Right ventricle myocardium inferior (tissue), 1 donor: ENCODE measurements at places on chromosomes 1 and 21.

DNA sequence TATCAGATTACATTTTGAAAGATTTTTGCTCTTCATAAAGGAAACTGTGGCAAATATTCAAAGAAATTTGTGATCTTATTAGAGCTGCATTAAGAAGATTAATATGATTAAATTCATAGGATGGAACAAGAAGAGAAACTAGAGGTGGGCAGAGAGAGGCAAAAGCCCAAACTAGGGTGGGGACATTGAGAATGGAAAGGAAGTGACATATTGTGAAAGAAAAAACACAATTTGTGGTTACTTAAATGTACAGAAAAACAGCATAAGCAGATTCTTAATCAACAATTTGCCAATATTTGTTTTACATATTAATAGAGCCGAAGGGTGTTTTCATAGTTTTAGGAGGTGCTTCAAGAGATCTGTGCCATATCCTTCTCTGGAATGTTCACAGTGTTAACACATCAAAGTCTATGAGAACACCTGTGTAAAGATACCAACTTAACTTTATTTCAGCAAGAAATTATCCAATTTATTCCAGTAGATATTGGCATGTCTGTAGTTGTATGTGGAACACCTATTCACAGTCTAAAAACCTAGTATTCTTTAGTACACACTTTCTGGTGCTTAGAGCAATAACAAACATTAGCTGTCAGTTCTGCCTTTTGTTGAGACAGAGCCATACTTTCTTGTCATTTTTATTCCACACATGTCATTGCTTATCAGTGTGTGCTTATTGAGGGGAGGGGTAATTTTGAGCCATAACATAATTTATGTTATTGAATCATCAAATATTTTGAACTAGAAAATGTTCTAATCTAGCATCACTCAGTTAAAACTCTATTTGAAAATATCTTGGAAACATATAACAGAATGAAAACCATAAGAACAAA, 401.5 kb downstream of the PTPRC start:
- DNase-seq = no peak

GRCh38 chr21:25658427-25659035, 19.5 kb downstream of the JAM2 start:
- DNase-seq = no peak

GRCh38 chr1:17310068-17310640, 2.2 kb downstream of the PADI4 start:
- no peak for DNase-seq

GRCh38 chr1:38178216-38178615, 131.6 kb upstream of the POU3F1 start:
- no peak for DNase-seq

GRCh38 chr1:67916140-67916886, 83.0 kb upstream of the GNG12 start:
- DNase-seq = no peak

GRCh38 chr1:75310067-75310466, 175.9 kb downstream of the LHX8 start:
- no peak for DNase-seq

DNA sequence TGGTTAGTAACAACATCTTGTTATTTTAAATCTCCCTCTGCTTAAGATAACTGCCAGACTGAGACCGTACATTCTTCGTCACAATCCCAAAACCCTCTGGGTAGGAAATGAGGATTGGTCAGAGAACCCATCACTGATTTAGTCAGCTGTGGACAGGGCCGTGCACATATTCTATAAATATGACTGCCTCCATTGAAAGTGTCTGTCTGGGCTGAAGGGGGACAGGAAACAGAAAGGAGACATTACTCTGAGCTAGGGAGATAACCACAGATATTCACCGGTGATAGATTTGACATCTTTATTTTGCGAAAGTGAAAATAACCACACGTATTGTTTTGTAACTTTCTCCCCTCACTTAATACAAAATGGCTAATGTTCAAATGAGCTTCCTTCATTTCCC, 36.9 kb upstream of the ST6GALNAC5 start:
- no peak for DNase-seq

DNA sequence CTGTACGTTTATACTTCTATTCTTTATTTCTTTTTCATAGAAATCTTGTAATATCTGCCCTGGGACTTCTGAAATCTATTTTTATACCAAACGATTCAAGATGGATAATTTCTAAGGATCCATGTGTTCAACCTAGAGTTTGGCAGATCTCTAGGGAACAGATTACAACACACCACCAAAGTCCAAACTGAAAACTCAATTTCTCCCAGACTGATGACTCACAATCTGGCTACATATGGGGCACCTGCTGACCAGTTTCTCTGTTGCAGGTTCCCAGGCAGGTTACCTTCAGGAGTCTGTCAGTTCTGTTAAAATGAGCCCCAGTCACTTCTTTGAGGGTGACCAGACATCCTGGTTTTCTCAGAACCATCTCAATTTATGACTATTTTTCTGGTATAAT, 439.4 kb downstream of the GPATCH2 start:
- no peak for DNase-seq

DNA sequence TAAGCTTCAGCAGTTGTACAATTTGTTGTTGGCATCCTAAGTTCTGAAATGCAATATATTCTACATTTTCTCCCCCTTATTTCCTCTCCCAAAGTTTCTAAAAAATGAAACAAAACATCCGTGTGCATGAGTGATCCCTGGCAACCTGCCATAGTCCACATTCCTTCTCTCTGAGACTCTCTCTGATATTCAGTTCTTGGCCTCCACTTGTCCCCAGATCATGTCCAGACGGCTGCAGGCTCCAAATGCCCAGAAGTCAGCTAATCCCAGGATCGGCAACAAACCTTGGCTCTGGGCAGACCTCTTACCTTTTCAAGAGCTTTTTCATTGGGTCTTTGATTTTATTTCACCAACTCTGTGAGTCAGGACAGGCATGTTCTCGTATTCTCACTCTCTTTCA, 187.8 kb downstream of the ETS2 start:
- DNase-seq = no peak

GRCh38 chr1:94927405-94928175, 680 bp upstream of the CNN3 start:
- no peak for DNase-seq

GRCh38 chr21:31733551-31734149, 1.7 kb upstream of the SCAF4 start:
- no peak for DNase-seq
